ENCODE measurements at places on chromosomes 7 and 10. TPM values are rescaled to one million over a fixed set of nuclear protein-coding genes. Genes with fewer than 3 reads are reported as not detected.

The COL17A1 gene
- total RNA-seq, result 10.7 TPM

The CPN1 gene
- total RNA-seq, result not detected

The PHKG1 gene
- total RNA-seq, result 1.9 TPM

The IL15RA gene
- 20.2 TPM for total RNA-seq

The ITGA8 gene
- 577 TPM for total RNA-seq

The MUC12 gene
- not detected for total RNA-seq

The AFAP1L2 gene
- 20.5 TPM for total RNA-seq

The LIPJ gene
- not detected for total RNA-seq

The PRKAR2B gene
- 138 TPM for total RNA-seq

The GOLGA7B gene
- 0.40 TPM for total RNA-seq

The SAMD9L gene
- 4.4 TPM for total RNA-seq

The IGF2BP3 gene
- not detected for total RNA-seq

Data from gastroesophageal sphincter (tissue), 4 donors.